Upper lobe of left lung (tissue), 6 donors: ENCODE measurements at places on chromosomes 7 and 10.

- no peaks in the 10 kb centered on the region for H3K27me3 ChIP-seq
- H3K4me1 ChIP-seq = peaks cover 6% of the 10 kb centered on the region
- DNase-seq = no peak
- no peak overlapping the region for H3K4me3 ChIP-seq
- H3K36me3 ChIP-seq = no peaks in the 10 kb centered on the region
Observed at GRCh38 chr10:91597197-91597881, 35.5 kb downstream of the PPP1R3C start.

DNA sequence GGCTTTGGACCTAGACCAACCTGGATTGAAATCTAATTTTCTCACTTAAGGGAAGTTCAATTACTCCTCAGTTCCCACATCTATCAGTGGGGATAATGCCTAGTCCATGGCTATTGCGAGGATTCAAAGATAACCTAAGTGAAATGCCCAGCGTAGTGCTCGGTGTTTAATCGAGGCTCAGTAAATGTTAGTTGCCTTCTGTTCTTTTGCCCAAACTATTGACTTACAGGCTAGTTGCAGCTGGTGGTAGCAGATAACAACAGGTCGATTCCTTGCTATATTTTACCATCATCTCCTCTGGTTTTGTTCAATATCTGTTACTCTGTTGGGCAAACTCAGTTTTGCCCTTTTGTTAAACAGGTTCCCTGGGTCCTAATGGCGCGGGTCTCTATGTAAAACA, 22.8 kb downstream of the DNAH11 start:
- no peak overlapping the region for H3K27ac ChIP-seq
- no peaks in the 10 kb centered on the region for H3K27me3 ChIP-seq
- H3K4me3 ChIP-seq = no peak overlapping the region
- no peaks in the 10 kb centered on the region for H3K36me3 ChIP-seq

DNA sequence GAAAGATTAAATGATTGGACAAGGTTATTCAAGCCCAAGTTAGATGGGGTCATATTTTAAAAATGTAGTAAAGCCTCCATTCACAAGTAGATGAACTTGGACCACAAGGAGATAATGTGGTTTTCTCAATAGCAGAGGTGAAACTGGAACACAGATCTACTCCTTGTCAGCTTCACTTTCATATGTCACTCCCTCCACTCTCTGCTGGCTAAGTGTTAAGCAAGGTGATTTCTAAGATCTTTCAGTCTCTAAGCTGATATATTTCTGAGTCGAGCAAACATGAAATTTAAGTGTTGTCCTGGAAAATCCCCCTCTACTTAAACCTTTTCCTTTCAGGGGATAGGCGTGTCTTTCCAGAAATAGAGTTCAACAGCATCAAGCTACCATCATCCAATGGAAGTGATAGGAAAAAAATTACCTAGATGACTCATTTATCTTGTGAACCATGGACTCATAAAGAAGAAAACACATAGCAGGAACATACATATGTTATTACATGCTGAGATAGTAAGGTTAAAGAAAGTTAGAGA, 275.0 kb downstream of the PTEN start:
- no peaks in the 10 kb centered on the region for H3K36me3 ChIP-seq
- H3K27ac ChIP-seq = no peak overlapping the region
- H3K27me3 ChIP-seq = no peaks in the 10 kb centered on the region

DNA sequence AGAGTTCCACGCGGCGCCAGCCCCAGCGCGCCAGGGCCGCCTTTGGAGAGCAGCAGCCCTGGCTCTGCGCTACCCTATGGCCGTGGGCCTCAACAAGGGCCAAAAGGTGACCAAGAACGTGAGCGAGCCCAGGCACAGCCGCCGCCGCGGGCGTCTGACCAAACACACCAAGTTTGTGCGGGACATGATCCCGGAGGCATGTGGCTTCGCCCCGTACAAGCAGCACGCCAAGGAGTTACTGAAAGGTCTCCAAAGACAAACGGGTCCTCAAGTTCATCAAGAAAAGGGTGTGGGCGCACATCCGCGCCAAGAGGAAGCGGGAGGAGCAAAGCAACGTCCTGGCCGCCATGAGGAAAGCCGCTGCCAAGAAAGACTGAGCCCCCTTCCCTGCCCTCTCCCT, 144.1 kb downstream of the SRPK2 start:
- H3K27ac ChIP-seq = no peak overlapping the region
- DNase-seq = peak; percentile 80
- H3K36me3 ChIP-seq = no peaks in the 10 kb centered on the region
- no peaks in the 10 kb centered on the region for H3K27me3 ChIP-seq

GRCh38 chr10:71234970-71235685, 22.8 kb downstream of the UNC5B start:
- DNase-seq = peak; percentile 51
- no peaks in the 10 kb centered on the region for H3K27me3 ChIP-seq
- no peaks in the 10 kb centered on the region for H3K36me3 ChIP-seq

DNA sequence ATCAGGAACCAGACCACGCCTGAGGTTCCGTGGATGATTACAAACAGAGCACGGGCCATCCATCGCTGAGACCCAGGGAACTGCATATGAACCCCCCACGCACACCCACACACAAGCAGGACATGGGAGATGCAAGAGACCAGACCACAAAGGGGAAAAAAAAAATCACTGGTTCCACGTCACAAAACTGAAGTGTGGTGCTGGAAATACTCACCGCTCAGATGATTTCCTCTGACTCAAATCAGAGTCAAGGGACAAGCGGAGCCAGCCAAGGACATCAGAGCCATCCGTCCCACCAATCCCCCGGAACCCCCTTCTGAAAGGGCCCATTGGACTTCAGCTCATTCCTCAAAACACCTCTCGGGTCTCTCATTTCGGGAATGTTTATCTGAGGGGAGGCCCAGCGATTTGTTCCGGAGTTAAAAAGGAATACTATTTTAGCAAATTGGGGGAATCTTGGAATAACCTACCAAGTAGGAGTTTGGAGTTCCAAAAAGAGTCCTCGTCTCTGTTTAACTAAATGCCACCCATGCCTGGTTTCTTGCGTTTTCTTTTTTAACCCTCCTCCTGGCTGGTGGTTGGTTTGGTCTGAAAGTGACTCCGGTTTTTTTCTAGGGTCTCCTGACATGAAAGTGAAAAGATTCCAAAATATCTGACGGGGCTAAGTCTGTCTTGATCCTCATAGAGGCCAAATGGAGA, 15.0 kb downstream of the SNX8 start:
- no peaks in the 10 kb centered on the region for H3K36me3 ChIP-seq
- peaks cover 12% of the 10 kb centered on the region for H3K4me1 ChIP-seq
- no peak for DNase-seq
- H3K27me3 ChIP-seq = no peaks in the 10 kb centered on the region
- H3K4me3 ChIP-seq = no peak overlapping the region

DNA sequence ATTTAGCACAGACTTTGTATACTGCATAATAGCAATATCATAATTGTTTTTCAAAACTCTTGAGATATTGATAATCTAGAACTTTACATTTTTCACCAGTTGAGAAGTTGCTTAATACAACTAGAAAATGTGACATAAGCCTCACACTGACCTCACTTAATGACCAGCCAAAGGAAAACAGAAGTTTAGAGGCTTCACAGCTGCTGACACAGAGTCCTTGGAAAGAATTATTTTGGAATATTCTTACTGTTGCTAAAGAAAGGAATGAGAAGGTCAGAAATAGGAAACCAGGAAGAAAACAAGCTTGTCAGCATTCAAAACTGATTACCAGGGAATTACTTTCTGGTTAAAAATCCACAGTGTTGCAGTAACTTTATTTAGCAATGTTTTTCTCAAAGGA, 35.5 kb upstream of the WASL start:
- no peaks in the 10 kb centered on the region for H3K4me1 ChIP-seq
- no peak overlapping the region for H3K4me3 ChIP-seq
- no peak for DNase-seq
- H3K36me3 ChIP-seq = no peaks in the 10 kb centered on the region
- H3K27ac ChIP-seq = no peak overlapping the region
- no peaks in the 10 kb centered on the region for H3K27me3 ChIP-seq

- no peaks in the 10 kb centered on the region for H3K36me3 ChIP-seq
- DNase-seq = no peak
- H3K4me3 ChIP-seq = no peak overlapping the region
- no peaks in the 10 kb centered on the region for H3K4me1 ChIP-seq
Observed at GRCh38 chr10:43427166-43427825, 9.6 kb upstream of the ZNF487 start.

- DNase-seq = no peak
- peak overlapping the region; percentile 73 for H3K27ac ChIP-seq
- no peaks in the 10 kb centered on the region for H3K27me3 ChIP-seq
- no peak overlapping the region for H3K4me3 ChIP-seq
Observed at GRCh38 chr10:50604049-50604640, 19.6 kb downstream of the SGMS1 start.

- no peaks in the 10 kb centered on the region for H3K27me3 ChIP-seq
- H3K27ac ChIP-seq = no peak overlapping the region
- peaks cover 6% of the 10 kb centered on the region for H3K4me1 ChIP-seq
- no peak for DNase-seq
Observed at GRCh38 chr7:30931161-30931928, 19.7 kb downstream of the AQP1 start.
